ENCODE measurements at places on chromosomes 6 and 20.

- DNase-seq, result no peak
These were observed 171.4 kb upstream of the QKI start for GRCh38 chr6:163243083-163243482.

- DNase-seq, result peak; percentile 94
These were observed 6.9 kb upstream of the RPS6KA2 start for GRCh38 chr6:166633732-166634535.

DNA sequence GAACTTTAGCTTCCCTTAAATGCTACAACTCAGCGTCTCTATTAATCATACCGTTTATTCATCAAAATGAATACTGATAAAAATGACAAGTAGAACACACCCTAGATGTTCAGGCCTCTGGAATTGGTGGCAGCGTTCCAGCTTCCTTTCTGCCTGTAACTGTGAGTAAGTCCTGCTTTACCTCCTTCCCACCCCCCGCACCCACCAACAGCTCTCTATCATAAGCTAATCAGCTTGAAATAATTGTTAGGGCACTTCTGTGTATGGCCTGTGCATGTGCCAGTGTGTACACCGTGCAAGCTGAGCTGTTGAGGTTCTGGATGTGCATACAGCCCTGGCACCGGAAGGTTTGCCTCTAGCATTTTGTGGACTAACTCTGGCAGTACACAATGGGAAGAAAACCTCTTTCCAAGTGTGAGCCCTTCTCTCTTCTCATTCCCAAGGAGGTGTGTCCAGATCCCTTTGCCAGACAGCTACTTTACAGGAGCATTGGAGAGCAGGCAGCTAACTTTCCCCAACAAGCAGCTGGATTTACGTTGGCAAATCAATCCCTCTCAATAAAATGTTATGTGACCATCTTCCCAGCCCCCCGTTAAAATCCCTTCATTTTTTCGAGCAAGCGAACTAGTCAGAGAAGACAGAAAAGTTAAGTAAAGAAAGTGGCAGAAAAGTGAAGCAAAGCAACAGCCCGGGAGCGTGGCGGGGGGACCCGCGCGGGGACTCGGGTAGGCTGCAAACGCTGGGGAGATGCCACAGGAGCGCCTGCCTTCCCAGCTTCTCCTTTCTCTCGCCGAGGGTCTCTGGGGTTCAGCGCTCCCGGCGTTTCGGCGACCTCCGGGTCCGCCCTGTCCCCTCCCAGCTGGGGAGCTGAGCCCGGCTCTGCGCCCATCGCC, 803 bp upstream of the ADGRG6 start:
- no peak for DNase-seq

DNA sequence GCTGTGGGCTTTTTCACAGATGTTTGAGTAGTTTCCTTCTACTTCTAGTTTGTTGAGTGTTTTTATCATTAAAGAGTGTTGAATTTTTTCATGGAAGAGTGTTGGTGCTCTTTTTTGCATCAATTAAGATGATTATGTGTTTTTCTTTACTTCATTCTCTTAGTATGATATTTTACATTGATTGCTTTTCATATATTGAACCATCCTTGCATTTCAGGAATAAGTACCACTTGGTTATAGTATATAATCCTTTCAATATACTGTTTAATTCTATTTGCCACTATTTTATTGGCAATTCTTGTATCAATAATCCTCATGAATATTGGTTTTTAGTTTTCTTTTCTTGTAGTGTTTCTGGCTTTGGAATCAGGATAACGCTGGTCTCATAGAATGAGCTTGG, 113.7 kb upstream of the PRDM1 start:
- DNase-seq, result no peak

DNA sequence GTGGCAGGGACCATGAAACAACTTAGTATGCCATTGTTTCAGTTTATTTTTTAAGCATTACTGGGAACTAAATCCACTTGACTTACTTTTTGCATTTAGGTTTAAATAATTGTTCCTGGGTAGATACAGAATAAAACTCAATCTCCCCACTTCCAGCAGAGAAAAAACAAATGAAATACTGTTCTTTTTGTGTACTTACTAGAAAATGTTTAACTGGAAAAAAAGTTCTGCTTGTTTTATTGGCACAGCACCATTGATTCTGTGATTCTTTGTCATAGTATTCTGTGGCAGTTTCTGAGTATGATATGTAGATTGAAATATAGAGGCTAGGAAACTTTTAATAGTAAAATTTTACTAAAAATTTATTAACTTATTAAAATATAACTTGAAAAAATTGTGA, 10.2 kb downstream of the ASXL1 start:
- no peak for DNase-seq

GRCh38 chr20:1417273-1417672, 24.4 kb upstream of the FKBP1A start:
- no peak for DNase-seq

Data from suppressor macrophage (primary cell).